ENCODE measurements at places on chromosomes 1 and 21. TPM values are rescaled to one million over a fixed set of nuclear protein-coding genes. Genes with fewer than 3 reads are reported as not detected.

- peak; percentile 92 for DNase-seq
Measured at GRCh38 chr1:19010995-19011844, 54.7 kb upstream of the IFFO2 start.

DNA sequence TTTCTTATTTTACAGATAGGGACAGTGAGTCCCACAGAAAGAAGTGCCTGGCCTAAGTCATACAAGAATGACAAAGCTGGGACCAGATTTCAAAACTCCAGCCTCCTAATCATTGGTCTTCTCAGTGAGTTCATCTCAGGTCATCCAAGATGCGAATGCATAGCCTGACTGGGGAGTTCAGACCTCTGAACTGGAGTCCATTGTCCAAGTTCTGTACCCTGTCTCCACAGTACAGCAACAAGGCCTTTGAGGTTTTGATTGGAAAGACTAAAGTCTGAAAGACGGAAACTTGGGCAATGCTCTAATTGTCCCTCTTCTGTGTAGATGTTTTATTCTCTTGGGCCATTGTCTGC, 62.0 kb downstream of the TNN start:
- DNase-seq, result no peak

GRCh38 chr1:212684521-212685090, 15.0 kb downstream of the BATF3 start:
- DNase-seq, result no peak

GRCh38 chr21:44392916-44393315, 39.5 kb downstream of the TRPM2 start:
- no peak for DNase-seq

DNA sequence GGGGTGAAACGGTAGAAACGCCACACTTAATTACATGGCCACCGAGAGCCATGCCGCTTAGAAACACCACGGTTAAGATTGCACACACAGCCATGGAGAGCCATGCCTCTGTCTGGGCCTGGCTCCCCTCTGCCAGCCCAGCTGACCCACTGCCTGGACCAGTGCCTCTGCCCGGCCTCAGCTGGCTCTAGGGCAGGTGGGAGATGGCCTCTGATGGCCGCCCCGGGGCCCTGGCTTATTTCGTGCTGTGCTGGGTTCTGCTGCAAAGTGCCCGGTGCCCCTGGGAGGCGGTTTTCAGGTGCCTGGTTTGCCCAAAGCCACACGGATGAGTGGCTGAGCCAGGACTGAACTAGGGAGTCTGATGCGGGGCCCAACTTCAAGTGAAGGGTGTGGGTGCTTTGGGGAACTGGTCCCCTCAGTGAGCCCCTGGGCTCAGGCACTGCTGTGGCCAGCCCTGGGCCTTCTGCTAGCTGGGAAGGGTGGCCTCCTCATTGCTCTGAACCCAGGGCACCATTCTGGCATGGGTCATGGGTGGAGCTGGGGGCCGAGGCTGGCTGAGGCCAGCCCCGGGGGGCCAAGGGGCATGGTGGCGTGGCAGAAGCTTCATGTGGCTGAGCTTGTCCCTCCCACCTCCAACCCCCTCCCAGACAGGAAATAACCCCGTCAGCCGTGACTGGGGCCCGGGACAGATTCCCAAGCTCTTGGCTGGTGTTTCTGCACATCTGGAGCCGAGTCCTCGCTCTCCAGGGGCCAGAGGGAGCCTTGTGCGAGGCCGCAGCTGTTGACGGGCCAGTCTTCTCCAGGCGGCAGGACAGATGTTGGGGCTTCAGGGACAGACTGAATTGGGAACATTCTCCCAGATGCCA, 1.9 kb upstream of the GPR153 start:
- DNase-seq, result no peak

DNA sequence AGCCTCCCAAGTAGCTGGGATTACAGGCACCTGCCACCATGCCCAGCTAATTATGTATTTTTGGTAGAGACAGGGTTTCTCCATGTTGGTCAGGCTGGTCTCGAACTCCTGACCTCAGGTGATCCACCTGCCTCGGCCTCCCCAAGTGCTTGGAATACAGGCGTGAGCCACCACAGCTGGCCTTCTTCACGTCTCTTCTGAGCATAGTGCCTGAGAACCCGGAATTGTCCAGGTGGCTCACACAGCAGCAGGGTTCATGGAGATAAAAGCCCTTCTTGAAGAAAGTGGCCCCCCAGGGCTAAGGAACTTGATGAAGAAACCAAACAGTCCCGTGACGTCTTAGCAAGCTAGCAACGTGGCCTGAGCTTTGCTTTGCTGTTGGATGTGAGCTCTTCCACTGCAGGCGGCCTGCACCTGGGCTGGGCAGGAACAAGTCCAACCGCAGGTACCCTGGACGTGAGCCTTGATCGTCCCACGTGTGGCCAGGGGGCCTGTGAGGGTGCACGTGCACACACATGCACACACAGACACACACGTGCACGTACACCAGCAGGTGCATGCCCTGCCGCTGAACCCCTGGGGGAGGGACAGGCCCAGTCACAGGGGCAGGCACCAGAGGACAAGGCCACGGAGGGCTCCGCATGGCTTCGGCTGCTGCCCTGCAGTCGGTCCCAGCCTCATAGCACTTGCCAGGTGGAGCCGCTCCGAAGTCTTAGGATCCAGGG, 23.4 kb upstream of the TRAPPC10 start:
- DNase-seq, result no peak

Gene ABCB10
- 10.3 TPM for polyA plus RNA-seq

Gene TEX38
- polyA plus RNA-seq, result not detected
